ENCODE measurements at places on chromosomes 12 and 14. TPM values are rescaled to one million over a fixed set of nuclear protein-coding genes. Genes with fewer than 3 reads are reported as not detected.

GRCh38 chr14:34229140-34229539, 232.9 kb downstream of the SPTSSA start:
- DNase-seq, result no peak

DNA sequence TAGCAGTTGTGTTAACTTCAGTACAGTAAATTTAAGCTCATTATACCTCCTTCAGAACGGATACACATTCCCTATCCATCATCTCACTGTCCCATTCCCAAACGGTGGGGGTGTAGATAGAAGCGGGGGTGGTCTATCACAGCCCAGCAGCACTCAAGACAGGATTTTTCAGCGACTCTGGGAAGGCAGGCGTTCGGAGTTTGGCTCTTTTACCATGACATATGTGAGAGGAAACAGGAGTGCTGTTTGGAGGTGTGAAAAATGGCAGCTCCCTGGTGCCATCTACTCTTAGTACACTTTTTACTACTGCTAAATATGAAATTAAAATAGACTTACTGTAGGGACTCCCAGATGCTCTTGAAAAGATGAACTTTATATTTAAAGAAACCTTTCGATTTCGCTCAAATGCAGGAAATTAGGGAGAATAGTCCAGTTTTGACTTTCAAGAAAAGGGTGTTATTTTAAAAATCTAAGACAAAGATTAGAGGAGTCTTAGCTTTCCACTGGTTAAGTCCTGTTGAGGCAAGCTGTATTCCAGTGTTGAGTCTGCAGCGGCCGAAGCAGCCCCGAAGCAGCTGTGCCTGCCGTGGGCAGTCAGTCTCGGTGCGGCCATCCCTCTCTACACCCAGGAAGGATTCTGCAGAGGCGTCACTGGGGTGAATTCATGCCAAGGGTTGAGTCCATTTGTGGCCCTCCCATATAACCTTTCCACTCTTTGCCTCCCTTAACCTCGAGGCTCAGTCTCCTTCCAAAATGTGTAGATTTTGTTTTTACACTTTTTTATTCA, 42.1 kb downstream of the KCNMB4 start:
- DNase-seq, result no peak

DNA sequence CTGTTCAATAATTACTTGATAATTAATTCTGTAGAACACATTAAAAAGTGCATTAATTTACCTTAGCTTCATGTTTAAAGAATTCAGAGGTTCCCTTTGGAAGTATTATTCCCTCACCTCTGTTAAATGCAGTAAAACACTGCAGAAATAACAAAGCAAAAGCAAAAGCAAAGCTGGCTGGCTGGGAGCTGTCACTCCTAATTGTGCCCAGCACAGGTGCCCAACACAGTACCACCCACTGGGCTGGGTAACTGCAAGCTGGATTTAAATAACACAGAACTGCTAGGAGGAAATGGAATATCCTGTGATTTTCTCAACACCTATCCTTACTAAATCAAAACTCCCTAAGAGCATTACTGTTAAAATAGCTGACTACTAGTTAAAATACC, 72.6 kb downstream of the SLC2A13 start:
- no peak for DNase-seq

DNA sequence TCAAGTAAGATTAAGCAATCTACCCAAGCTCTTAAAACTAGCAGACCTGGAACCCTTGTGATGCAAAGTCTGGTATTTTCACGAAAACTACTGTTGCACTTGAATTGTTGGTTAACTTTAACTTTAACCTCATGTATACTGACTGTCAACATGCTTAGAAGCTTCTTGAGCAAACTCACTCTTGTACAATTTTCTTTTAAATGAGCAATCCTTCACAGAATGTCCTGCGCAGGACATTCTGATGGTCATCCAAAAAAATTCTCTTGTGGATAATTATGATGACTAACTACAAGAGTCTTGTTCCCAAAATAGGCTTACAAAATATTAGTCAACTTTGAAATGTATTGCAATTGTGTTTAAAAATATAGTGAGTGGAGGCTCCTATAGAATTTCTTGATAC, 54.0 kb upstream of the PDE3A start:
- DNase-seq, result no peak

DNA sequence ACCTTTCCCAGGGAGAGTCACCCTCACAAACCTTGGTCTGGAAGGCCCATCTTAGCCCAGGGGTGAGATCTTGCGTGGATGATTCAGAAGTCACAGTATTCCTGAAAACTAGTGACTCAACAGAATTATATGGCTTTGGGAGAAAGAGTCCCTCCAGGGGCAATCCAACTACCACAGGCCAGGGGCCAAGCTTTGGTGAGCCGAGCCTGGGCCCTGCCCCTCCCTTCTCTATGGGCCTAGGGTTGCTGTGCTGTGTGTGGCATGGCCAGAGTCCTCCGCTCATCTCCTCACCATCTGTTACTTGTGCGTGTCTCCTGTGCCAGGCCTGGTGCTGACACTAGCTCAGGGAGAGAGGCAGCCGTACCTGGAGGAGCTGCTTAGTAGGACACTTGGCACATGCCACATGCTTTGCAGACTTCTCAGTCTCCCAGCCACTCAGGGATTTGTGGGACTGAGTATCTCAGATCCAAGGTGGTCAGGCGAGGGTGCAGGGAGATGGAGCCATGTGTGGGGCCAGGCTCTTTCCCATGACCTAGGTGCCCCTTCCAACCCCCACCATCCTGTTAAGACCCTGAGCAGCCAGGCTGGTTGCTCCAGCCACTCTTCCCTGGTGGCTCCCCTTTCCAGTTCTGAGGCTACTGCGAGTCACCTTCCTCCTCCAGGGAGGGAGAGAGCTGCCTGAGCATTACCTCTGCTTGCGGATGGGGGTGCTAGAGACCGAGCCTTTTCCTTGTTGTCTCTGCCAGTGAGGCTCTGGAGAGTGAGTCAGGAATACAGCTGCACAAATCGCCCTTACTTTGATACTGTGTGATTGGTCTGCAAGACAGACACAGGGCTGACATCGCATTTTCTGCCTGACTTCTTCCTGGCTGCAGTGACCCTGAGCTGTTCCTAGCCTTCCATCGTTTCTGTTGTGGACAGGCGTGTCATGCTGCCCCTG, 94.1 kb downstream of the SLC25A47 start:
- DNase-seq, result peak; percentile 41

DNA sequence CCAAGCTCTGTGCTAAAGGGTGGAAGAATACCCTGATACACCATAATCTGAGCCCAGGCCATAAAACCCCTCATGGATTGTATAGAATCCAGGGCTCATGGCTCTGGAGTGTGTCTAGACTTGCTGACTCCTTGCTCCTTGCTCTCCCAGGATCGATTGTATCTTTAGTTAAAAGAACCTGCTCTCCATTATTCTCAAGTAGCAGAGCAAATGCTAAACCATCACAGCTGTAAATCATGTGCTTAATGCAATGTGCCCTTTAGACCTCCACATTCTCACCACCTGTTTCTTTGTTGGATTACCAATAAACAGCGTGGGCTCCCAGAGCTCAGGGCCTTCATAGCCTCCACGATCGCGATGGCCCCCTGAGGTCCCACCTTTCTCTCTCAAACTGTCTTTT, 411.6 kb upstream of the FBXO33 start:
- no peak for DNase-seq

GRCh38 chr12:26954027-26954426, 15.8 kb downstream of the FGFR1OP2 start:
- no peak for DNase-seq

PZP gene
- total RNA-seq, result not detected

TTC6 gene
- total RNA-seq, result not detected

CD27 gene
- not detected for total RNA-seq

PTPRO gene
- total RNA-seq, result 1.5 TPM

Data from tibial nerve (tissue), 4 donors.